ENCODE measurements at places on chromosomes 3 and 15.

- no peak for DNase-seq
Measured at GRCh38 chr3:120793601-120794000, 51.1 kb downstream of the GTF2E1 start.

DNA sequence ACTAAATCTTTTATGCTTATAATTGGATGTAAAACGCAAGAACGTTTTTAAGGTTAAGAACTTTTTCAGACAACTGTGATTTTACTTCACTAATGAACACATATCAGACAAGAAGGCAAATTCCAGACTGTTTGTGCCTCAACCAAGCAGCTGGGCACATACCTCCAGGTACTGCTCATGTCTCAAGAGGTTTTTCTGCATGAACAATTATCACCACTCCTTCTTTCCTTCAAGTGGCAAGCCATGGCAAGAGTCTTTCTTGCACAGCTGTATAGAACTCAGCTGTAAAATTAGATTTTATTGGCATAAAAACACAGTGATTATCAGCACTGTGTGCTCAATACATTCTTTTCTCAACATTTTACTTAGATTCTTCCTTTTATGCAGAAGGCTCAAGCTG is 64.3 kb downstream of the FNDC3B start:
- DNase-seq: no peak

- DNase-seq: no peak
Measured at GRCh38 chr3:37315669-37316068, 141.3 kb upstream of the LRRFIP2 start.

- DNase-seq: no peak
Measured at GRCh38 chr15:32736701-32737061, 18.9 kb downstream of the GREM1 start.

DNA sequence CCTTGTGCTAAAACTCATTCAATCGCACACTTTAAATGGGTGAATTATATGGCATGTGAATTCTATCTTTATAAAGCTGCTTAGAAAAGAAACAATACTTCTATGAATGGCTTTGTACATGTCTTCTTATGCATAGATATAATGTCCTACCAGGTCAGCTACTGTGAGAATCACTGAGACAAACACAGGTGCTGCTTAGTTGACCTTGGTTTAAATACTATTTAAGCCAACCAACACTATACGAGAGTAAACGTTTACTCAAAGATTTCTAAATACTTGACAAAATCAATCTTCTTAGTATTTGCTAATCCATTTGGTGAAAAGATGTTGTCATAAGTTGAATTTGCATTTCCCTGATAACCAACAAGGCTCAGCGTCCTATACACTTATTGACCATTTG is 260.3 kb downstream of the ADAMTS17 start:
- no peak for DNase-seq

DNA sequence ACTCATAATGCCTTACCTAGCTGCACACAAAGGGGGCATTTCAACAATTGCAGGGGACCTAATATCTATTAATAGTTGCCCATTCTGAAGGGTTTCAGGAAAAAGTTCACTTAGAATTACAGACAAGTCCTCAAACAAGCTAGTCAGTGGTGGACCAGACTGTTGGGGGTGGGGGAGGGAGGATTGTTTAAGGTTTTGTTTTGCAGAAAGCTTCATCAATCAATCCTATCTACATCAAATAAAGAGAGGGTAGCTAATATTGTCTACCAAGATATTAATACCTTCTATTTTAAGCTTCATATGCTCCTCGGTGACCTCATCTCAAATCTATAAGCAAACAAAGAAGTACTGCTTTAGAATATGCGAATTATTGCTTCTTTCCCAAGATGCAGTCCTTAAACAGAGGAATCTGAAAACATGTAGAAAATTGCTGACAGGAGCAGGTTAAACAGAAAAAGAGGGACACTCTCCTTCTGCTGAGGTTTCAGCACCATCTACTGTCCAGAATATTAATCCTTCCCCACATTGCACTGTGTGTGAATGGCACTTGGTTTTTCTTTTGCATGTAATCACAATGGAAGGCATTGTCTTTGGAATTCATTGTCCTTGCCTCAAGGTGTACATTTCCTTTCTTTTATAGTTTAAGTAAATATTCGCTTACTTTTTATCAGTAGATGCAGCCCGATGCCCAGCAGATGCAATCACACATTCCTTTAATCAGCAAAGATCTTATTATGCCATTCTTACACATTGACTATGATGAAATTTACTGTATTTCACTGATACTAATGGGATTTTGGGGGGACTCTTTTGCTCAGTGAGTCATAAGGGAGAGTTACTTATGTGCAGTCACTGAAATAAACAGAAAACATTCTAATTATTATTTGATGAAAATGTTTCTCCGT is 94.7 kb downstream of the IL5RA start:
- DNase-seq: no peak

- DNase-seq: no peak
Measured at GRCh38 chr3:110485389-110485788, 586.2 kb upstream of the NECTIN3 start.

GRCh38 chr15:66369773-66370651 is 13.5 kb upstream of the TIPIN start:
- no peak for DNase-seq

GRCh38 chr15:48638963-48639362 is 6.5 kb downstream of the FBN1 start:
- no peak for DNase-seq

- peak; percentile 22 for DNase-seq
Measured at GRCh38 chr3:177358977-177359592, 161.8 kb upstream of the TBL1XR1 start.

GRCh38 chr15:69663982-69664381 is 211.4 kb downstream of the RPLP1 start:
- no peak for DNase-seq

GRCh38 chr3:23698652-23699313 is 107.0 kb upstream of the UBE2E1 start:
- DNase-seq: no peak

DNA sequence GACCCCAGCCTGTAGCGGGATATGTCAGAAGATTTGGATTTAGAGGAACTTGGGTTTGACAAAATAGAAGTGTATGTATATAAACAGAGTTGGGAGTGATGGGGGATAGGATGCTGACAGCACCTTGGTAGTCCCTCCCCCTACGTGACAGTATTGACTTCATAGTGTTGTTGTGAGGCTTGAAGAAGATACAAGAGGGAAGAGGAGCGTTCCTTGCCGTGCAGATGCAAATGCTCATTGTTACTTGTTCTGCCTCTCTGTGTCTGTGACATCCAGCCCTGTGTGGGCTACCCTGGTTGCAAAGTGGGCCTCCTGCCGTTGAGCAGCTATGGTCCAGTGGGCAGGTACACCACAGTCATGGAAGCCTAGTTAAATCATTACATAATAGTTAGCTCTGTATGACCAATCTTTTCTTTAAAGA is 45.0 kb downstream of the SMAD3 start:
- DNase-seq: no peak

GRCh38 chr15:91498749-91499062 is 354.8 kb upstream of the SLCO3A1 start:
- DNase-seq: no peak

GRCh38 chr15:92711457-92711831 is 55.9 kb upstream of the FAM174B start:
- no peak for DNase-seq

GRCh38 chr15:51750792-51751696 is at the start of gene TMOD2:
Gene TMOD2, plus strand, starts transcription at chr15:51751597. Its CDS starts 14,845 bp downstream, at chr15:51766442.
- DNase-seq: peak; percentile 40

DNA sequence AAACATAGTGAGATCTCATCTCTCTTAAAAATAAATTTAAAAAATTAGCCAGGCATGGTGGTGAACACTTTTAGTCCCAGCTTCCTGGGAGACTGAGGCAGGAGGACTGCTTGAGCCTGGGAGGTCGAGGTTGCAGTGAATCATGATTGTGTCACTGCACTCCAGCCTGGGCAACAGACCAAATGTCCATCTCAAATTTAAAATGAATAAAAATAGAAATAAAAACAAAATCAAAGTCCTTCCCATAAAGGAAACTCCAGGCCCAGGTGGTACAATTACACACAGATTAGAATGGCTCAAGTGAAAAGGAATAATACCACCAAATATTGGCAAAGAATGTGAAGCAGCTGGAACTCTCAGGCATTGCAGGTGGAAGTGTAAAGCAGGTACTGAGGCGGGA is 19.3 kb upstream of the ATP10A start:
- no peak for DNase-seq

DNA sequence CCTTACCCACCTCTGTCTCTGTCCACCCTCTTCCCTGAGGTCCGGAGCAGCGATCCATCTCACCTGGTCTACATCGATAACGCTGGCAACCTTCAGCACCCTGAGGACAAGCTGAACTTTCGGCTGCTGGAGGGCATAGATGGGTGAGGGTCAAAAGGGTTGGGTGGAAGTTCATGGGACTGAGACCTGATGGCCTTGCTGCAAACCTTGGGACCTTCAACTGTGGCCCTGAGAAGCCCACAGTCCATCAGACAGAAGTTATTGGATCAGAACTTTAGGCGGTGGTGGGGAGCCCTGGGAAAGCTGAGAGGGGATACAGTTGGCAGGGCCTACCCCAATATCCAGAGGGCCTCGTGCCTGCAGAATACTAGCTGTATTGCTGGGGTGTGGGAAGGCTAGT is 50.5 kb downstream of the POMGNT2 start:
- no peak for DNase-seq

GRCh38 chr3:15820911-15821310 is 23.1 kb upstream of the ANKRD28 start:
- DNase-seq: no peak

GRCh38 chr3:65004306-65004705 is 316.5 kb upstream of the ADAMTS9 start:
- DNase-seq: no peak

DNA sequence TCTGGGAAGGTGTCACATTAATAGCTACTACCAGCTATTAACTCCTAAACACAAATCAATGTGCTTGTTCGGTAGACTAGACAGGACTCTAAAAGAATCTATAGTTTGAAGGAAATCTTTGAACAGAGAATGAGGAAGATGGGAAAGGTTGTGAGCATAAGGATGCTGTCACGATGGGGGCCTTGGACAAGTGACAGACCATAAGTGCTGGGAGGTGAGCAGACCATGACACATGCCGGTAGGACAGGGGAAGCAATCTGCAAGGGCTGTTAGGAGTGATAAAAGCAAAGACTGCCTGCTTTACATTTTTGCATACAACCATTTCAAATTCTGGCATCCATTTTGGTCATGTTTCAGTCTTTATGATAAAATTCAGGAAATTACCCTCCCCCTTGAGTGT is 645.8 kb downstream of the ROBO2 start:
- no peak for DNase-seq

DNA sequence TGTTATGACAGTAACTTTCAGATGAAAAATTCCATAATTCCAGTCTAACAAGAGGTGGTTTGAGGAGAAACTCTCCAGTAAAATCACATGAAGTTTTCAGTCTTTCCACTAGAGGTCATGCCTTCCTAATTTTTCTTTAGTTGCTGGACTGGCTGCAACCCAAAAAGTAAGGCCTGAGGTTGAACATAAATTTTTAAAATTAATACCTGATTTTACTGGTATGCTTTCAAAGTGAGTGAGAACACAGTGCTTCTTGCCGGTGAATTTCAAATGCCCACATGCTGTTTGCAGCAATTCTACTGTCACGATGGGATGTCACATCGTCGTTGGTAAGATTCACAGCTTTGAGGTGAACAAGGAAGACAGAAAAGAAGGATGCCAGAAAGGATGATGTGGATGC is 89.0 kb upstream of the FGF12 start:
- no peak for DNase-seq

- DNase-seq: no peak
Measured at GRCh38 chr3:172073262-172073915, 34.0 kb downstream of the FNDC3B start.

DNA sequence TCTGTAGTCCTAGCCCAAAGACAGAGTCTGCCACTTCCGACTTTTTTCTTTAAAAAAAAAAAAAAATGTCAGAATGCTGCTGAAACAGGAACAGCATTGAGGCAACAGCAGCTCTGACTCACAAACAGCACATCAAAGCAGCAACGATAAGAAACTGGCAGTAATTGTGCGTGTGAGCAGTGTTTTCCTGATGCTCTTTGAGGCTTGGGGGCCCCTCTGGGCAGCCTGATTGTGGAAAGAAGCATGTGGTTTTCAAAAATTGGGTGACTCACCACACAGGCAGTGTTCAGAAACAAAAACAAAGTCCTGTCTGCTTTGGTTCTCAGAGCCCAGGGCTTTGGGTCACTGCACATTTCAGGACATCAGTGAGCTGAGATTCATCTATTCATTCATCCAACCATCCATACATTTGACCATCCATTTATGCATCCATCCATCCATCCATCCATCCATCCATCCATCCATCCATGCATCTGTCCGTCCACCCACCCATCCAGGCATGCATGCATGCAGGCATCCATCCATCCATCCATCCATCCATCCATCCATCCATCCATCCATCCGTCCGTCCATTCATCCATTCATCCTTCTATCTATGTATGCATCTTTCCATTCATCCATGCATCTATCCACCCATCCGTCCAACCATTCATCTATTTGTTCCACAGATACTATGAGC is 308.4 kb downstream of the RPLP1 start:
- peak; percentile 77 for DNase-seq

DNA sequence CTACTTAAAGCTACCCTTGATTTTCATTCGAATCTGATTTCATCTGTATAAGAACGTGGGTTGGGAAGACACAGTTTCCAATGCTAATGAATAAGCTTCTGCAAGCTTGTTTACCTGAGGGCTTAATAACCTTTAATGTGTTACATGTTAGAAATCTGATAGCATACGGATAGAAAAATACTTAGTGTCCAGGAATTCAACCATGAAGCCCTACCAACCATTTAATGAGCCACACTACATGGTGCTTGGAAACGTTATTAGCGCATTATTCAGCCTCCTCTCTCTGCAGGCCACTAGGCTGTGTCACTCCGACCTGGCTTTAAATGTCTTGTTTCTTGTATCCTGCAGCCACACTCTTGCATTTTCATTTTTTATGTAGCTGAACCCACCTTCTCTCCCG is 1.6 kb downstream of the FAM81A start:
- no peak for DNase-seq

- no peak for DNase-seq
Measured at GRCh38 chr15:56464893-56465520, at the start of gene MNS1. Gene MNS1, minus strand, starts transcription at chr15:56465137. Its CDS starts 165 bp downstream, at chr15:56464972.

DNA sequence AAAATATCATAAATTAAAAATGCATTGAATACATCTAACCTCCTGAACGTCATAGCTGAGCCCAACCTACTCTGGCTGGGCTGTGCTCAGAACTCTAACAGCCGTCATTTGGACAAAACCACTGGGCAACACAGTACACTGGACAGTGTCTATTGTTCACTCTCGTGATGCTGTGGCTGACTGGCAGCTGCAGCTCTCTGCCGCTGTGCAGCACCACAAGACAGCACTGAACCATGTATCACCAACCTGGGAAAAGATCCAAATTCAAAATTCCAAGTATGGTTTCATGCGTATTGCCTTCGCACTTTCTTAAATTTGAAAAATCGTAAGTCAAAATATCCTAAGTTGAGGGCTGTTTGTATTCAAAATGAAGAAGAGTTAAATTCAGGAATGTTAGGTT is 145.1 kb upstream of the CNTN4 start:
- no peak for DNase-seq

Data from activated CD4-positive, alpha-beta T cell treated with anti-CD3 and anti-CD28 coated beads for 1 hour (primary cell).